ENCODE measurements at places on chromosomes 12 and 14. TPM values are rescaled to one million over a fixed set of nuclear protein-coding genes. Genes with fewer than 3 reads are reported as not detected.

GRCh38 chr14:67199016-67199415, 9.8 kb downstream of the GARIN2 start:
- no peak for DNase-seq

DNA sequence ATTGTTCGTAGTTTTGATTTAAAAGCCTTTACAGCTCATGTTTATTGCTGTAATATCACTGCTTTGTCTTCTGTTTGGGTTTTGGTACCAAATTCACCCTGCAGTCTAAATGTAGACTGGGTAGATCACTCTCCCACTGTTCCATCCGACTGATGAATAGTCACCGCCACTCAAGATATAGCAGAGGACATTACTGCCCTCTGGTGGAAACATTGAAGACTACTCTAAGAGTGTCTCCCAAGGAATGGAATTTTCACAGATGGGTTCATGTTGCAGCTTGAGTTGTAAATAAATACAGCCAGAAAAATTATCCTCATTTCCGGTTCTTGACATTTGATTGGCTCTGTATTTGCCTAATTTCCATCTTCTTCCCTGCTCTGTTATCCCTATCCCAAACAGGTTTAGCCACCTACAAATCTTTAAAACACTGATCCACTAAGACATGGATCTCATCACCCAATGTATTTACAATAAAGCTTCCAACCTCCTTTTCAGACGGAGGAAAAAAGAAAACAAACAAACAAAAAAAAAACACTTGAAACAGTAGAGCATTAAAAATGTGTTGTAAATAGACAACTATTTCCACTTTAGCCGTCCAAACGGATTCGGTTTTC, 198.3 kb upstream of the CPNE8 start:
- no peak for DNase-seq

- no peak for DNase-seq
Measured at GRCh38 chr12:45666396-45666795, 63.1 kb upstream of the ARID2 start.

Gene ACSM4
- not detected for total RNA-seq

Gene ZC3H14
- total RNA-seq = 34.5 TPM

Gene MAPK1IP1L
- 176 TPM for total RNA-seq

All from T-helper 17 cell (primary cell).